Spleen (tissue), 13 donors: ENCODE measurements at places on chromosomes 5 and 9. TPM values are rescaled to one million over a fixed set of nuclear protein-coding genes. Genes with fewer than 3 reads are reported as not detected.

DNA sequence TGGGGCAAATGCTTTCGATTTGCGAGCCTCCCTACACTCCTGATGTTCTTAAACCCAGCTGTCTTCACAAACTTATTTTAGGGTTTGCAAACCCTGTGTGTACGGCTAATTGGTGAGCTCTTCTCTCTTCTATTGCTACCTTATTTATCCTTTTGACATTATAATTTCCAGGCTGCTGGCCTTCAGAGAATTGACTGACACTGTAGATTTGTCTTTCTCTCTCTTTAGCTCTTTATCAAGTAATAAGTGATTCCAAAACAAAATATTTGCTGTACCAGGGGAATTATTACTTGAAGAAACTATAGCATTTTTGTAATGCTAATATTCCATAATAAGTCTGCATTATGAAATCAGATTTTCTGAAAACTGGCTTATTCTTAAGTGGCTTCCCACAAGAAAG is 92.5 kb downstream of the NPR3 start:
- DNase-seq, result no peak

DNA sequence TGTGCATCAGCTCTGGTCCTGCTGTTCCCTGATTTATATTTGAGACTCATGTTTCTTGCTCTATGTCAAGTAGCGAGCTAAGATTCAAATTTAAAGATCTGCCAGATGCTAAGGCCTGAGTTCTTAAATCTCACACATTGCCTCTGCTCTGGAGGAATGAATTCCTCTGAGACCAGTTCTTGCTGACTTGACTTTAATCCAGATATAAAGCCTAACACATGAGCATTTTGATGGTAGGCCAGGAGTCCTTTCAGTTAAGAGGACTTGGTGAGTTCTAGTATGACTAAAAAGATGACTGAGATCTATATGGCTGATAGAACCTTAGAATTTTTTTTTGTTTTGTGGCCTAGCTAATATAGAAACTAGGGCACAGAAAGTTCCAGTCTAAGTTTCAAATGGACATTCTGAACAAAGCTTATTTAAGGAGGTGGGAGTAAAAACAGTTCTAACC is 1.3 kb upstream of the INIP start:
- no peak for DNase-seq

DNA sequence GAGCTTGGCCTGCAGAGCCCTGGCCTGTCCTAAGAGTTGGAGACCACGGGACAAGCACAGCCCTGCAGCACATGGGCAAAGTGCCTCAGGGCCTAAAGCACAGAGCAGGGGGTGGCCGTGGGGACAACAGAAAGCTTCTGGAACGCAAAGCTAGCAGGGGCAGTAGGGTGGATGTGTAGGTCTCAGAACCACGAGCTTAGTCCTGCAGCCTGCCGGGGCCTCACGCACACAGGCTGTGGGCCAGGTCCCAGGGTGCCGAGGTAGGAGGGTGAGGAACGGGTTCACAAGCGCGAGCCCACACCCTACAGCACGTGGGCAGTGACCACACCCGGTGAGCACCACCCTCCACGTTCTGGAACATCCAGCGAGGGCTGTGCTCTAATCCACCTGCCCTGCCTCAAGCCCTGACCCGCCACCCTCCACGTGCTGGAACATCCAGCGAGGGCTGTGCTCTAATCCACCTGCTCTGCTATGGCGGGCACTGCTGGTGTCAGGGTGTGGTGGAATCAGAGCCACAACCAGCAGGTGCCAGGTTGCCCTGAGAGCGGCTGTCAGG is 9.3 kb downstream of the CLPTM1L start:
- peak; percentile 81 for DNase-seq

- DNase-seq, result no peak
Observed at GRCh38 chr9:20351715-20352114, 270.6 kb downstream of the MLLT3 start.

DNA sequence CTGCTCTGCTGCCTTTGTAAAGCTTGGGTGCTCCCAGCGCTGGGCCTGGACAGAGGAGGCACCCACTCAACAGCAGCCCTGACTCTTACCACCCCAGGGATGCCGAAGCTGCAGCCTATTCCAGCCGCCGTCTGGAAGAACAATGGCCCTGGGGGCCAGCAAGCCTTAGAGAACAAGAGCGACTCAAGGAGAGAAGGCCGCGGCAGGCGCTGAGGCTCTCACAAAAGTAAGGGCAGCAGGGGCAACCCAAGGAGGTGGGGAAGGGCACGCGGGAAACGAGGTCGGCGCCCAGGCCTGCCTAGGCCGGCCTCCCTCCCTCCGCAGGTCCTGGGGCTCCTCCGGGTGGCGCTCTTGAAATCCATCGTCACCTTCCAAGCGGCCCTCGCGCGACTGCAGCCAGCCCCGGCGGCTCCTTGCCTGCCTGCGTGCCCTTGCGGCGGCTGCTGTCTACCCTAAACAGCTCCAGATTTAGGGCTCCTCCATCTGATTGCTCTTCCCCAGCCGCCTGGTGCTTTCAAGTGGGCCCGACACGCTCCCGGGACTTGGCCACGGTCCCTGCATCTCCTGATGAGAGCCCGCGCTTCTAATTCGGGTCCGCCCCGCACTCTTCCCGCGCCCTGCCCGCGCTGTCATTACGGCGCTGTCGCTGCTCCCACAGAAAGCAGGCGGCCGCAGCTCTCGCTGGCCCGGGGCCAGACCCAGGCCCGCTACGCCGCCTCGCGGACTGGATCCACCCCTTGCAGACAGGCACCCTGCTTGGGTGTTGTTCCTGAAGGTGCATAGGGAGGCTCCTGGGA is 213.3 kb downstream of the SEMA6A start:
- peak; percentile 74 for DNase-seq

GRCh38 chr5:64872044-64872443 is 103.3 kb downstream of the CWC27 start:
- no peak for DNase-seq

DNA sequence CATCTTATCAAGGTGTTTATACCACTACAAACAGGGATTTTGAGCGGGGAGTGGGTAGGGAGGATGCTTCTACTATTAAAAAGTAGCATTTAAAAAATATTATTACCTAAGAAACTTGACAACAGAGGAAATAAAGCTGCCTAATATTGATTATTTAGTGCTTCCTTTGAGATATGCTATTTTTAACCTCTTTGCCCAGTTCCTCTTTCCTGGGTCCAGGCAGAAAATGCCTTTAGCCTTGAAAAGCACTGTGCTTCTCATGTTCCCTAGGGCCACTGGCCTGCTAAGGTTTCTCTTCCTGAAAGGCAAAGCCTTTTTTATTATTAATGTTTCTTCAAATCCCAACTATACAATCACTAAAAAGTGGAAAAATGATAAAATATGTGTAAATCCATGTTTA is 217.2 kb upstream of the HAPLN1 start:
- DNase-seq, result no peak

GRCh38 chr9:106286249-106286648 is 576.7 kb upstream of the ZNF462 start:
- DNase-seq, result no peak

GRCh38 chr9:79028101-79028500 is 543.7 kb upstream of the TLE4 start:
- no peak for DNase-seq

Gene LHX3
- not detected for polyA plus RNA-seq

Gene FLT4
- 4.6 TPM for polyA plus RNA-seq

Gene BNIP1
- 14.2 TPM for polyA plus RNA-seq

Gene SLC9A3
- 1.8 TPM for polyA plus RNA-seq

Gene CATSPER3
- polyA plus RNA-seq, result 0.35 TPM
